ENCODE measurements at places on chromosomes 7 and 10.

DNA sequence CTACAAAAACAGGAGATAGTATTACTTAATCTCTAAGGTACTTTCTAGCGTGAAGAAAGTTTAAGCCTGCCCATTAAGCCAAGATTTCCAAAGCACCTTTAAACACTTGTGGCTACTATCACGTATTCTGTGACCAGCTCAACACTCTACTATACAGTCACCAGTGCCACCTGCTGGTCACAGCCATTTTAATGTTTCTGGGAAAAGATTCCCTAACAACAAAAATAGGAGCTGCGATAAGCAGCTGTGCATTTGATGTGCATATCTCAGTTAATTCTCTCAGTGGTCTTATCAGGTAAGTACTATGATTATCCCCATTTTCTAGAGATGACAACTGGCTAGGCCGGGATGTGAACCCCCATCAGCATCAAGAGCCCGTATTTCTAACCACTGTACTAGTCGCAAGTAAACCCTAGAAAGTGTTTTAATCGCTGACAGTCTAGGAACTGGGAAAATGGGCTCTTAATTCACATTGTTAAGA is 860 bp downstream of the SEC31B start:
- DNase-seq = peak; percentile 44

- DNase-seq = peak; percentile 7
Observed at GRCh38 chr10:132538790-132539421, 1.3 kb downstream of the INPP5A start.

DNA sequence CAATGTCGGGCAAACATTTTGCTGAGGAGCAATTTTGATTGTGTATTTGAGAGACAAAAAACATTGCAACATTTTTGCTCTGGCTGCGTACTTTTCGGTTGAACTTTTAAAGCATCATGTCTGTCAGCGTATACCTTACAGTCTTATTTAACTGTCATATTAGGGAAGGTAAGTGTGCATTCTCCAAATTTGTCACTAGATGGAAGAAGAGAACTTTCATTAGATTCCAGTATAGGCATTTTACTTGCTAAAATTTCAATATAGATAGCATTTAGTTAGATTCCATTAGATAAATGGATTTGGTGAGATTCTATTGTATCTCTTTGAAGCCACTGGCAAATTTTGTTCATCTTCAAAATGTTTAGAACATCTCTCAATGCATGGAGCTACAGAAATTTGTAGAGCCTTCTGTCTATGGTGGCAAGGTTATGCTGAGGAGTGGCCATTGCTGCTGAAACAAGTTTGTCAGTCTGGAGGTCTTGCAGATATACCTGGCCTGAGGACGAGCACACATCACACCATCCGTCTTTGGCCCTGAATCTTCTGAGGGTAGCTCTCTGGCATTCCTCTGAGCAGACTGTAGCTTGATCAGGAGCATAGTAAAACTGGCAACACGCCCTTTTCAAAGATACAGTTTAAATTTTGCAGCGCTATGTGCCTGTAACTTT is 437.5 kb upstream of the MBL2 start:
- DNase-seq = no peak

DNA sequence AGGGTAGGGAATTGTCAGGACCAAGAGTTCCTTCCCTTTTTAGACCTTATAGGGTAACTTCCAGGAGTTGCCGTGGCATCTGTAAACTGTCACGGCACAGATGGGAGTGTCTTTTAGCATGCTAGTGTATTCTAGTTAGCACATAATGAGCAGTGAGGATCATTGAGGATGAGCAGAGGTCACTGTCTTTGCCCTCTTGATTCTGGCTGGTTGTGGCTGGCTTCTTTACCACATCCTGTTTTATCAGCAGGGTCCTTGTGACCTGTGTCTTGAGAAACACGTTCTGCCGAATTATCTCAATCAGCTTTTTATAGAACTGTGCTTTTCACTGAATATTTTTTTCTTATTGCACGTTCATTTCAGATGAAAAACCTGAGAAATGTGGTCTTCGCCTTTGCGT is 41.5 kb downstream of the MINPP1 start:
- DNase-seq = no peak

DNA sequence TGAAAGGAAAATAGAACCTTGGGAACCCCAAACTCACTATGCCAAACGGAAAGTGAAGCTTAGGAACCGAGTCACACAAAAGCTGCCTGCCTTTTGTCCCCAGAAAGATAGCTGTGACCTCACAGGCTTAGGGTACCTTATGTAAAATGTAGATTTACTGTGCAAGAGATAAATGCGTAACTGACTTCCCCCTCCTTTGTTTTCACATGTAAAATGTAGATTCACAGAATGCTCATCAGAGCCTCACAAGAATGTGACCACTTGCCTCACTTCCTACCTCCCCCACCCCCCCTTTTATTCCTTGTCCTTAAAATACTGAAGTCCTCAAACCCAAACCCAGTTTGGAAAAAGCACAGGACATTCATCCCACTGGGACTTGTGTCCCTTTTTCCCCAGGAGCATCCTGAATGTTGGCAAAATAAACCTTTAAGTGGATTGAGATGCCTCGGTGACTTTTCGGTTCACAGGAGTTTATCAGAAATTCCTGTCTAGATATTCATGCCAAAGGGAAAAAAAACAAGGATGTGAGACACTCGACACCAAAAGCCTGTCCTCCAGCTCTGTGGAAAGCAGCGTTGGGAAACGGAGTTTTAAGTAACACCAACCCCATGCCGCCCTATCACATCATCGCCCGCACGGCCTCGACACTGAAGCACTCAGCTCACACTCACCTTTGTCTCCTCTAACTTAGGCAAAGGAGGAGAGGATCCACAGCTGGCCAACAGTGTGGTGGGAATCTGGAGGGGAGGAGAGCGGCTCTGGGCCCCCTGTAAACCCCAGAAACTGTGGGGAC is 45.9 kb downstream of the SVIL start:
- no peak for DNase-seq

DNA sequence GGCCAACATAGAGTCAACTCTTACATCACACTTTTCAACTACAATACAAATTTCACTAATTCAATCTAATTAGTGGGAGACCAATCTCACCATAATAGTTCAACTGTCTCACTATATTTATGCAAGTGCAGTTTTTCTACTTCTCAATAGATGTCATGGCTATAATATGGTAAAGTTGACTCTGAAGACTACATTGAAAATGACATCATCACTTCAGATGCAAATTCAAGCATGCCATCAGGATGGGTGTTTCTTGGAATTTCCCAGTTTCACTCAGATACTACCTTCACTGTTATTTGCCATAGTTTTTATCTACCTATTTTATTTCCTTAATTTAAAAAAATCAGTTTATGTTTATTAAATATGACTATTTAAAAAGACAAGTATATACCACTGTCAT is 67.1 kb downstream of the ABLIM1 start:
- no peak for DNase-seq

- DNase-seq = no peak
Observed at GRCh38 chr10:86387178-86387794, 20.7 kb upstream of the GRID1 start.

DNA sequence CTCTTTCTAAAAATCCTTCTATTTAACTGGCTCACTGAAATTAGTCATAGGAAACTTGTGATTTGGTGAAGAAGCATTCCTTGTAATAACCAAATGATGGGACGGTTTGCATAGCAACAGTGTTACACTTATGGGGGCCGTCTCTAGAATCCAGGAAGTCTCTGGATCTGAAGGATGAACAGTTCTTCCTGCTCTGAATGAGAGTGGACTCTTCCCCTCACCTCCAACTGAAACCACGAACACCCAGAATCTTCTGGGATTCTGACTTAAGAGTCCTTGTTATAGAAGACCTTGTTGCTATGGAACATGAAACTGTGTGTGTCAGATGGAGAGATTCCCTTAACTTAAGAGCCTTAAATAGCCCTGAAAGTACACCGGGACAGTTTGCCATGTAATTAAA is 23.2 kb downstream of the NOLC1 start:
- no peak for DNase-seq

GRCh38 chr10:79129361-79129997 is 60.7 kb downstream of the ZMIZ1 start:
- no peak for DNase-seq

DNA sequence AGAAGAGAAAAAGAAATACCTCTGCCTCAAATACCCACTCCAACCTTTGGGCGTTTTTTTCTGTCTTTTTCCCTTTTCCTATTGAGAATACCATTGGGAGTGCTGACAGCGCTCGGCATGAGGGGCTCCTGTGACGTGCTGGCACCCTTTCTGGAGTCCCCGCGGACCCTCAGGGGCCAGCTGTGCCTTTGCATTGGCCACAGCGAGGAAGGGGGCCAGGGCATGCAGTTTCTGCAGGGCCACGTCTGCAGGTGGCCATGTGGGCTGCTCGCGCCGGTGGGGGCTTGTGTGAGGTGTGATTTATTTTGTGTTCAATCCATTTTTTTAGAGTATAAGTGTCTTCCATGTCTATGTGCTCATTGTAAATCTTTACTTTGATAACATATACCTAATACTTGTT is 57.4 kb downstream of the INPP5A start:
- no peak for DNase-seq

GRCh38 chr7:142568435-142569097 is 180.7 kb upstream of the PRSS1 start:
- no peak for DNase-seq

- no peak for DNase-seq
Observed at GRCh38 chr7:256981-257646, 32.9 kb upstream of the FOXL3 start.

- no peak for DNase-seq
Observed at GRCh38 chr7:883055-884021, 7.0 kb downstream of the GET4 start.

DNA sequence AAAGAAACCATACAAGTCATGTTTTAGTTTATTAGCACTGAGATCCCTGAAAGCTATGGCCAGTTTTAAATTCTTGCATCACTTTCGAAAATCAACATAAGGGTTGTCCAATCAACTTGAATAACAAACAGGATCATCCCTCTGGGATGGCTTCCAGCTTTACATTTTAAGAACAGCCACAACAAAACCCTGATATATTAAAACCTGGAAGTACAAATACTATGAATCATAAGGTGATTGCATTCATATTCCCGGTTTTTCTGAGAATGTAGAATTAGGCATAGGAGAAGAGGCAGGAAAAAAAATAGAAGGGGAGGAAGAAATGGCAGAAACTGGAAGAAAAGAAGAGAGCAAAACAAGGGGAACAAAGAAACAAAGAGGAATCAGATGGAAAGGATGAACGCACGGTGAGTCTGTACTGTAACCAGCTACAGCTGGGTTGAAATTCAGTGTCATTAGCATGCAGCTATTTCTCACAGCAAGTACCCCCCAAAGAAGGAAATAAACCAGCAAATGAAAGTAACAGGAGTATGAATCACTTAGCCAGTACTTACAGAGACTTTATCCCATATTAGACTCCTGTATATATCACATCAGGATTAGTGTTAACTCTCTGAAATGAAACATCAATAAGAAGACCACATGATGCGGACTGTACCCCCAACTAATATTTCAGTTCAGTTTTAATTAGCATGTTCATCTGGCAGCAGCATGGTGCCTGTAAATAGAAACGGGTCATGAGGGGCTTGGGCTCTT is 301.3 kb downstream of the RNLS start:
- no peak for DNase-seq

GRCh38 chr10:86803156-86803555 is 46.7 kb downstream of the BMPR1A start:
- no peak for DNase-seq

- DNase-seq = no peak
Observed at GRCh38 chr7:132485136-132485535, 91.1 kb downstream of the PLXNA4 start.

- DNase-seq = no peak
Observed at GRCh38 chr10:76879116-76879913, 758.3 kb downstream of the KCNMA1 start.

DNA sequence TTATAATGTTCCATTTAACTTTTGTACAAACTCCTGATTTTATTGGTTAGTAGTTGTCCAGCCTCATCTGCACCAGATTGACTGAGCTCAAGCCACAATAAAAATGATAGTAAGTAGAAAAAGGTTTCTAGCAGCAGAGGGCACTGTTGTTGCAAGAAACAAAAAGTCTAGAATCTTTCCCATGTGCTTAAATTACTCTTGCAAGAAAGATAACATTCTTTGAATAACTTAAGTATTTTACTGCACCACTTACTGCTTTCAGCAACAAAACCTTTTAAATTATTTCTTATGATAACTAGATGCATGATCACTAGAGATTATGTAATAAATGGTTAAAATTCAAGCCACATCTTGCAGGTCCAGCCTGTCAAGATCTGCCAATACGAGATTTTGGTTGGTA is 27.0 kb downstream of the LMOD2 start:
- no peak for DNase-seq

DNA sequence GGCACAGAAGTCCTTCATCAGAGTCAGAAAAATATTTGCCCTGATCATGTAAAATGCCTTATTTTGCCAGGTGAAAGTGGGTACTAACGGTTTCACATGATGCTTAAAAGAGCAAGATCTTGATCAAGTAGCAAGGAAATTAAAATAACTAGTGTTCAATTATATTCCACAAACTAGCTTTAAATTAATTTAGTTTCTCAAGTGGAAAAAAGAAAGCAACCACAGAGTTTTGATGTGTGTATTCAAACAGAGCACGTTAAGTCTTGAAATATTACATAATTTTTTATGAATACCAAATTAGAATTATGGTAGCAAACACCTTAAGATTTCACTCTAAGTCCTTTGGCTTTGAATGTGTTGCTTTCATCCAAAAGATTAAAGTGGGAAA is 47.3 kb downstream of the PIP4K2A start:
- DNase-seq = no peak

- no peak for DNase-seq
Observed at GRCh38 chr10:28282336-28282735, 20.5 kb downstream of the MPP7 start.

DNA sequence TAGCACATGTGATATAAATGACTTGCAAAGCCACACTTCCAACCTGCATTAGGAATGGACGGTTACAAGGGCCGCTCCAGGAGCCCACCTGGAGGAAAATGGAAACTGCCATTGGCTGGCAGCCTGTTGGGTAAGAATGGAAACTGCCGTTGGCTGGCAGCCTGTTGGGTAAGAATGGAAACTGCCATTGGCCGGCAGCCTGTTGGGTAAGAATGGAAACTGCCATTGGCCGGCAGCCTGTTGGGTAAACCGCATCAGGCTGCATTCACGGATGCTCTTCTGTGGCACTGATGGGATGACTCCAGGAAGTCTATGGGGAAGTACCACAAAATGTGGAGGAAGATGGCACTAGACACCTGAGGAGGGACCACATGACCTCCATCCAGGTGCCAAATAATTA is 143.1 kb downstream of the DPP6 start:
- no peak for DNase-seq

DNA sequence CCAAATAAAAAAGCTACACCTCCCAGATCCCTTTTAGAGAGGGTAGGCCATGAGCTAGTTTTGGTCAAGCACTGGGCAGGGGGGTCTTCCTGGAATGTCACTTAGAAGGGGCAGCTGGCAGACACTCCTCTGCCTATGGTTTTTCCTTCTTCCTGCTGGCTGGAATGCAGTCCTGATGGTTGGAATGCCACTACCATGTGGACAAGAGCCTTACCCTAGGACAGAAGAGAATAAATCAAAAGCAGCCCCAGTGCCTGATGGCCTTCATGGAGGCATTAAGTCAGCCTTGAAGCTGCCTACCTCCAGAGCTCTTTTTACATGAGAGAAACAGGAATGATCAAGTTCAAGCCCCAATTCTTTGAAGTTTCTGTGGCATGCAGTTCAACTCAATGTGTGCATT is 43.5 kb upstream of the SORBS1 start:
- DNase-seq = no peak
